Activated CD4-positive, alpha-beta T cell treated with anti-CD3 and anti-CD28 coated beads for 1 hour (primary cell): ENCODE measurements at places on chromosomes 13 and 19.

- no peak for DNase-seq
These were observed 96.7 kb upstream of the CLDN10 start for GRCh38 chr13:95455782-95456181.

GRCh38 chr13:75372517-75372916 is 109.5 kb downstream of the TBC1D4 start:
- no peak for DNase-seq

DNA sequence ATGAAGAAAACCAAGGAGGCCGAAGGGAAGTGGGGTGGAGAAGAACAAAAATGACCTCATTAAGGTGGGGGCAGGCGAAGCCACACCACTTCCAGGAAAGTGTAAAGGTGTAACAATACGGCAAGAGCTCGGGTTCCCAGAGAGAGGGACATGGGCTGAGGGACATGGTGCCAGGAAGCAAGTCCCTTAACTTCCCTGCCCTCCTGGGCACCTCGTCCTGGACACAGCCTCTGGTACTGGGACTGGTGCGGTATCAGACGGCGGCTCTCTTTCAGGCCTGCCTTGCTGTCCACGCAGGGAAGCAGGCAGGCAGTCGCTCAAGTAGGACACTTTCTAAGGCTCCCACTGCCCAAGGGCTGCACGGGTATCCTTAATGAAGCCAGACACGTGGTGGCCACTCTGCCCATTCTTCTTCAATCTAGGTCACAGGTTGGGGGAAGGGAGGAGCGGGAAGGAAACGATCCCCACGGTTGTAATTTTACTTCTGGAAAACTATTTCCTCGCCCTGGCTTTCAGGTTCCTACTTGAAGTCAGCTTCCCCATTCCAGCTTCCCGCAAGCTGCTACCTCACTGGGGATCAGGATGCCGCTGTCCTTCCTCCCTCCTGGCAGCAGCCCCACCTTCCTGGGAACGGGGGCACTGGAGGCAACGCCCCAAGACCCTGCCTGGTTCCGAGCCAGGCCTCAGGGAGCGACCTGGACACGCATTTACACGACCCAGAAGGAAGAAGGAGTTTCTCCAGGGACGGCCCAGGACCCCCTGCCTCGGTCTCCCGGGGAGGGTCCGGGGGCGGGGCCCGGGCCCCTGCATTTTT is 1.2 kb downstream of the AP3D1 start:
- DNase-seq: no peak

DNA sequence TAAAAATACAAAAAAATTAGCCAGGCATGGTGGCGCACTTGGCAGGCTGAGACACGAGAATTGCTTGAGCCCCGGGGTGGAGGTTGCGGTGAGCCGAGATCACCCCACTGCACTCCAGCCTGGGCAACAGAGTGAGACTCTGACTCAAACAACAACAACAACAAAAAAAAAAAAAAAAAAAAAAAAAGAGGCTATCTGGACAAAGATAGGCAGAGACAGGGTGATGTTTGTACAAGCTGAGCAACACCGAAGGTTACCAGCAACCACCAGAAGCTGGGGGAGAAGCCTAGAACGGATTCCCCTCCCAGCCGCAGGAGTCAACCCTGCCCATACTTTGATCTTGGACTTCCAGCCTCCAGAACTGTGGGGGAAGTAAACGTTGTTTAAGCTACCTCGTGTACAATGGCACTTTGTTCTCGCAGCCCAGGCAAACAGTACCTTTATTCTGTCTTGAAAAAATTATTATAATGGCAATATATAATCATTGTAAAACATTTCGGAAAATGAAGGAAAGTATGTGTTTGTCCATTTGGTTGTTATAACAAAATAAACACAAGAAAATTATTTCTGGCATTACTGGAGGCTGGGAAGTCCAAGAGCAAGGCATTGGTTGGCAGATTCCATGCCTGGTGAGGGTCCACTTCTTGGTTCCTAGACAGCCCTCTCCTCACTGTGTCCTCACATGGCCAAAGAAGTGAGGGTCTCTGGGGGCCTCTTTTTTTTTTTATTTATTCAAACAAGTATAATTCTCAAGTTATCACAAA is 39.8 kb upstream of the LATS2 start:
- DNase-seq: no peak

DNA sequence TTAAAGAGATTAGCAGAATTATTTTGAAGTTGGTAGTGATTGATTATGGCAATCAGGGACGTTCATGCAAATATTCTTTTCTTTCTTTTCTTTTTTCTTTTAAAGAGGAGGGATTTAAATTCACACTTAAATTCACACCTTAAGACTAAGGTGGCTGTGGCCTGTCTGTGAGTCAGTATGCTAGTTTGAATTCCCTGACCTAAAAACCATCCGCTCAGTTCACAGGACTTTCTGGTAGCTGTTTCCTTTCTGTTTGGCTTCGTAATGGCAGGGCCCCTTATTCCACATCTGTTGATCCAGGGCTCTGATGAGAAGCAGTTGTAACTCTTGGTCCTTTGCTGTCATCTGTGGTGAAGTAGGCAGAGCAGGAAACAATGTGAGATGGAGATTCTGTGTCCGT is 7.5 kb downstream of the TNFSF11 start:
- no peak for DNase-seq

DNA sequence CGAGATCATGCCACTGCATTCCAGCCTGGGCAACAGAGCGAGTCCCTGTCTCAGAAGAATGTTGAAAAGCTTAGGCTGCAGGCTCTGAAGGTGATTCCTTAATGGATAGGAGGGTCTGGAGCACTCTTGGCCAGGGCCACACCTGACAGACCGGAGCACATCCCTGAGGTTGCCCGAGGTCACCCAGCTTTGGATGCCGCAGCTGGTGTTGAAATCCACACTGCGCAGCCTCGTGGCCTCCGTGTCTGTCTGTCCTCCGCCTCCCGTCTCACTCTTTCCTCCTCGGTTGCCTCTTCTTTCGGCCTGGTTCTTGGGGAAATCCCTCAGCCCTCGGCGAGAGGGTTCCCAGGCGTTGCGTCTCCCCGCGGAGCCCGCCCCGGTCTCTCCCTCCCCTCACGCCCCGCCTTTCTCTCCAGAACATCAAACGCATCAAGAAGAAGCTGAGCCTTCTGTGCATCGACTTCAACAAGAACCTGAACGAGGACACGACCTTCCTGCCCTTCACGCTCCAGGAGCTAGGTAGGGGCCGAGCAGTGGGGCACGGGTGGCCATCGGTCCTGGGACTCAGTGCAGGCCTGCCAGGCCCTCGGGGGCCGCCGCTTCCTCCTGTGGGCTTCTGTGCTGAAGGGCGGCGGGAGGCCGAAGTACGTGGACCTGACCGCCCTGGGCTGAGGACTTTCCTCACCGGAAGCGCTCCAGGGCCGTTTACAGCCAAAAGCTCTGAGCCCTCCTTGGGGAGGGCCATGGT is 14.1 kb downstream of the THOP1 start:
- DNase-seq: no peak

- no peak for DNase-seq
These were observed 28.1 kb upstream of the POMP start for GRCh38 chr13:28630869-28631268.

GRCh38 chr13:36753176-36753575 is 65.8 kb upstream of the RFXAP start:
- no peak for DNase-seq

DNA sequence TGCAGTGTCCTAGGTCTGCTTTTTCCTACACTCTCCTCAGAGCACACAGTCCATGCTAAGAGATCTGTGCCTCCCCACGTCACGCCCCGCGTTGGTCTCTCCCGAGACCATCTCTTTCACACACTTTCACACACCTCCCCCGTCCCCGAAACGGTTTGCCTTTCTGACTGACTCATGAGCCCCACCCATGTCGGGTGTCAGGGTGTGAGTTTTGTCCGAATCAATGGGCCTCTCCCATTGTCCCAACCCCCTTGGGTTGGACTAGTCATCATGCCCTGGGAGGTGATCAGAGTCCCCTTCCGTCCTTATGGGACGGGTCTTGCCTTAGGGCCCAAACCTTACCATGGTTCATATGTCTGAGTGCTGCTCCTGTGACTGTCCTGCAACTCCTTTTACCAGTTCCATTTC is 214.0 kb upstream of the HTR2A start:
- DNase-seq: no peak

GRCh38 chr13:23889615-23890607 is 711 bp upstream of the MIPEP start:
- no peak for DNase-seq

GRCh38 chr13:100234524-100235136 is 145.7 kb downstream of the PCCA start:
- no peak for DNase-seq

DNA sequence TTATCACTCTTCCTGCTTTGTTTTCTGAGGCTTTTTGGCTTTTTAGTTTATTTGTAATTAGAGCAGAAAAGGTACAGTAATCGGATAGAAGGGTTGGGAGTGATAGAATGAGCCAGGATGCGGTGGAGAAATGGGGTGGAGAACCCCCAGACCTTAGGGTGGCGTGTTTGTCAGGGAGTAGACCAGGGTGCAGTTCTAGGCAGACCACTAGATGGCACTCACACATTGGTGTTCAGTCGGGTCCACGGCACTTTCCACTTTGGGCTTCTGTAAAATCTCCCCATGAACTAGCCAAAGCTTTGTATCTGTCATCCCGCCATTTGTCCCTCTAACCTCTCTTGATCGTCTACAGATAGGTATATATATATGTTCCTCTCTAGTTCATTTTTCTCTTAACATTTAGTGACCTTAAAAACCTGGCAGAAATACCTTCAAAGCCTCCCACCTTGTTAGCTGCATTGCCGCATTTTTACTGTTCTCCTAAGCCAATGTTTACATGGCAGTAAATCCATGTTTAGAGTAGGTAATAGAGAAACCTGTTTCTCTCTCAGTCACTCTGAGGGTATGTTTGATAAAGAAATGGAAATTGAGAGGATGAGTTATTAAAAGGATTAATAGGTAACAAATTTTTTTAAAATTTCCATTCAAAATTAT is 154.9 kb downstream of the TM9SF2 start:
- DNase-seq: peak; percentile 67

- DNase-seq: no peak
These were observed 133.5 kb upstream of the IRS2 start for GRCh38 chr13:109919715-109920375.

DNA sequence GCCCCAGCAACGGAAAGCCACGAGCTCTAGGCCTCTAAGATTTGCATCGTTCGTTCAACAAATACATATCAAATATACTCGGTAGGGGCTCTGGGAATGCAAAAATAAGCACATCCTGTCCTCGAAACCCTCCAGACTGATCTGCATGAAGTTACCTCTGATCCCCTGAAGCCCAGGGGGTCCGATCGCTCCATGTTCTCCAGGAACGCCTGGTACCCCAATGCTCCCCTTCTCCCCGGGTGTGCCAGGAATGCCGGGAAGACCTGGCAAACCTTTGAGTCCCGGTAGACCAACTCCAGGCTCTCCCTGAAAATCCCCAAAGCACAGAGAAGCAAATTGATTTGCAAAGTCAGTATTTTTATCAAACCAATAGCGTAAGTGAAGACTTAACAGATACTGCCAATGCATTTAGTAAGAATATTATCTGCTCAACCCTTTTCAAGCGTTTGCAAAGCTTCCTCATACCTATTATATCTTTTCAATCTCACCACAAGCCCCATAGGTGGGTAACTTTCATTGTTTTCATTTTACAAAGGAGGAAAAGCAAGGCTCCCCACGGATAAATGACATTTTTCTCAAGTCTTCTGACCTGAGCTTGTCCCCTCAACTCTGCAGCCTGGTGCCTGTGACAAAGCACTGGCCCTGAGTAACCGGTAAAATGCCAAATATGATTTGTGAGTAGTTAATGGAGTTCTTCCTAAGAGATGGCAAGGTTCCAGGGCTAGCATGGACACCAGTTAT is 127.7 kb downstream of the COL4A1 start:
- DNase-seq: no peak

GRCh38 chr13:109191413-109191812 is 562.0 kb downstream of the MYO16 start:
- DNase-seq: no peak
